HepG2 (cell line): ENCODE measurements at places on chromosomes 12 and 14.

GRCh38 chr14:57979376-57980048, 113.6 kb upstream of the SLC35F4 start:
- no peak for DNase-seq
- no peaks in the 10 kb centered on the region for H3K36me3 ChIP-seq
- H3K4me3 ChIP-seq = no peak overlapping the region
- H3K4me1 ChIP-seq = no peaks in the 10 kb centered on the region
- H3K27me3 ChIP-seq = peaks cover 7% of the 10 kb centered on the region; the same call in 2 of the 3 replicates

DNA sequence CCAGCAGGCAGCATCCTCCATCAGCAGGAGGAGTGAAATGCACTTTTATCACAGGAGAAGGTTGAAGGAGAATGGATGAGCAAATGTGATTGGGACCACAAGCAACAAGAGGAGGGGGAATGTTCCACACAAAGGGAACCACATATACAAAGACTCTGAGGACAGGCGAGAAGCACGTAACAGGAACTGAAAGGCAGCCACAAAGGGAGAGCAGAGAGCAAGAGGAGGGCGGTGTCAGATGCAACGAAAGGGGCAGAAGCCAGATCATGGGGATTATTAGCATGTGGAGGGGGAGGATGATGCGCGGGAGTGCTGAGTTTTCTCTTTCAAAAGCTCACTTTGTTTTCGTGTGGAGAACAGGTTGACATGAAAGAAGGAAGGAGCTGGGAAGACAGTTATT, 241.1 kb downstream of the SPTSSA start:
- H3K27me3 ChIP-seq = no peaks in the 10 kb centered on the region; the same call in 2 of the 3 replicates
- DNase-seq = no peak
- peaks cover 11% of the 10 kb centered on the region for H3K4me1 ChIP-seq
- H3K27ac ChIP-seq = no peak overlapping the region
- no peak overlapping the region for H3K4me3 ChIP-seq
- H3K36me3 ChIP-seq = no peaks in the 10 kb centered on the region

GRCh38 chr14:99177886-99178835, 93.8 kb downstream of the BCL11B start:
- no peaks in the 10 kb centered on the region for H3K36me3 ChIP-seq
- H3K4me3 ChIP-seq = no peak overlapping the region
- H3K27me3 ChIP-seq = no peaks in the 10 kb centered on the region; the same call in 1 of the 2 replicates
- H3K4me1 ChIP-seq = no peaks in the 10 kb centered on the region
- no peak for DNase-seq

DNA sequence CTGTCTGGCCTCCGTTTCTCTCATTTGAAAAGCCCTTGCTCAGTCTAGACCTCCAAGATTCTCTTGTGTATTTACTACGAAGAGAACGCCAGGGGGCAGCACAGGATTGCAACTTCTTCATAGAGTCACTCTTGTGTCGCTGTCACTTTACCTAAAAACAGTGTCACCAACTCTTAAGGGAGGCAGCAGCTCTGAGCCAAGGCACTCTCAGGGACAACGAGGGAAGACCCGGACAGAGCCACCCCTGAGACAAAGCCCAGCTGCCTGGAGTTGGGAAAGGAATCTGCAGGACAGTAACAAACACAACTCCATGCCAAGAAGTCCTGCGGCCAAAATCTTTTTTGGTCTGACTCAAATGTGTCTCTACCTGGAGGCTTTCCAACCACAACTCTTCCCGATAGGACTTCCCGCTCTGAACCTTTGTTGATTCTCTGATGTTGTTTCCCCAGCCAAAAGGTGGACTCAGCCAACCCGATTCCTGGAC, 9.6 kb upstream of the RPAP3 start:
- peaks cover 12% of the 10 kb centered on the region for H3K4me1 ChIP-seq
- peak; percentile 76 for DNase-seq
- no peaks in the 10 kb centered on the region for H3K36me3 ChIP-seq
- H3K27ac ChIP-seq = no peak overlapping the region
- H3K27me3 ChIP-seq = no peaks in the 10 kb centered on the region; the same call in 2 of the 3 replicates

DNA sequence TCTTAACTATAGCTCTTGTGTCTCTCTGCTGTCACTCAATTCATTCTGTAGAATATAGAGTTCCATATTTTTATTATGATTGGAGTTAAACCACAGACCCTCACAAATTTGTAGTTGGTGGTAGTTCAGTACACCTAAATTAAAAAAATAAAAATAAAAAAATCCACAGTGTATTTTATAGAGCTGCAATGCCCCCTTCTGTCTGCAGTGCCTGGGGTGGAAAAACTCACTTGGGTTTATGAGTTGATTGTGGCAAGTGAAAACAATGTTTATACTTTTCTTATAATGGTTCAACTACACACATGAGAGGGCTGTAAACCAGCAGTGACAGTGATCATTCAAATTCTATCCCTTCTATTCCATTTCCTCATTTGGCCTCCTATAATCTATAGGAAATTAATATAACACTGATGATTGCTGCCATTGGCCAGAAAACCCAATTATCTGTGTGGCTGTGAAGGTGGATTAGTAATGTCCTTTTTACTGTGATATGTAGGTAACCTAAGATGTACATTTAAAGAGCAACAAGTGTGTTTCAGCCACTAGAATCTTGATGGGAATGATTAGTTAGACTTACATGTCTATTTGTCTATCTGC, 166.9 kb upstream of the LRIG3 start:
- H3K4me3 ChIP-seq = no peak overlapping the region
- no peaks in the 10 kb centered on the region for H3K36me3 ChIP-seq
- no peak for DNase-seq
- no peak overlapping the region for H3K27ac ChIP-seq

DNA sequence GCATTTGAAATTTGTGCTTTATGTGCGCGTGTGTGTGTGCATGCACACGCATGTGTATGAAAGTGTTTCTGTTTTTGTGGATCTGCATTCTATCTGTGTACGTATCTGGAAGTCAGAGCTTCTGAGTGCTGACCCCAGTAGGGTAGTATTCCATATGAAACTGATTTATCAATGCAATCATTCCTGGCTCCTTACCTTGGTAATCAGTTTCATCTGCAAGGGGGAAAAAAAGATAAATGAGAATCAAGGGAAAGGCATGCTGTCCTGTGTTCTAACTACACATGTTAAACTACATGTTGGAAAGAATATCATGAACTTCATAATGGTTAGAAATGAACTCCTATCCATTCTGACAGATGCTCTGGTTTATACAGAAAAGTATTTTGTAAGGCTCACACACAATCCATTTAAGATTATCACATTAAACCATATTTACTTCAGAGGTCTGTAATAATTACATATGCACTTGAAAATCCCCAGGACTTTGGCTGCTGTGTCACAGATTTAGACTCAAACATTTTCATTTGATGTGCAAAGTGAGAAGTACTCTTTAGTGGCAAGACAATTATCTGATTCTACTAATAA, 276.1 kb upstream of the LMO3 start:
- no peaks in the 10 kb centered on the region for H3K36me3 ChIP-seq
- no peak for DNase-seq
- no peak overlapping the region for H3K4me3 ChIP-seq
- no peaks in the 10 kb centered on the region for H3K4me1 ChIP-seq

GRCh38 chr14:95231966-95232633, 74.8 kb upstream of the DICER1 start:
- no peak overlapping the region for H3K4me3 ChIP-seq
- H3K27me3 ChIP-seq = no peaks in the 10 kb centered on the region
- no peak overlapping the region for H3K27ac ChIP-seq
- H3K4me1 ChIP-seq = peaks cover 22% of the 10 kb centered on the region

DNA sequence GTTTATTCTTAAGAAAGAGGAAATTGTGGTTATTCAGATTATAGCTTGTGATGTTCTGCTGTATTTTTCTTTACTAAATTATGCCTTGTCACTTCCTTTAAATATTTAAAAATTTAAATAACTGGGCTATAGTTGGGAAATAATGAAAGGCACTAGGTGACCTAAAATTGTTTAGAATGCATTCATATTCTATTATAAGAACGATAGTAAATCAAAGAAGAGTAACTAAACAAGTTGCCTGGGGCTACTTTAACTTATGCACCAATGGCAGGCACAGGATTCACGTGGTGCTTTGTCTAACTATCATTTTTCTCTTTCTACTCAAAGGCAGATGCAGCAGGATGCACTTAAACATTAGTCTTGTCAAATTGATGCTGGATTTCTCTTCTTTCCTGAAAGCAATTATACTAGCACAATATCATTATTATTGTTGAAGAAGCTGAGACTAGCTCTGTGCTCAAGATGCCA, 190.7 kb upstream of the PPFIA2 start:
- no peak overlapping the region for H3K4me3 ChIP-seq
- no peak overlapping the region for H3K27ac ChIP-seq
- H3K4me1 ChIP-seq = no peaks in the 10 kb centered on the region
- H3K36me3 ChIP-seq = no peaks in the 10 kb centered on the region

GRCh38 chr12:77122236-77122635, 56.9 kb upstream of the E2F7 start:
- peak; percentile 13 for DNase-seq
- H3K27ac ChIP-seq = no peak overlapping the region
- no peak overlapping the region for H3K4me3 ChIP-seq
- H3K36me3 ChIP-seq = no peaks in the 10 kb centered on the region

DNA sequence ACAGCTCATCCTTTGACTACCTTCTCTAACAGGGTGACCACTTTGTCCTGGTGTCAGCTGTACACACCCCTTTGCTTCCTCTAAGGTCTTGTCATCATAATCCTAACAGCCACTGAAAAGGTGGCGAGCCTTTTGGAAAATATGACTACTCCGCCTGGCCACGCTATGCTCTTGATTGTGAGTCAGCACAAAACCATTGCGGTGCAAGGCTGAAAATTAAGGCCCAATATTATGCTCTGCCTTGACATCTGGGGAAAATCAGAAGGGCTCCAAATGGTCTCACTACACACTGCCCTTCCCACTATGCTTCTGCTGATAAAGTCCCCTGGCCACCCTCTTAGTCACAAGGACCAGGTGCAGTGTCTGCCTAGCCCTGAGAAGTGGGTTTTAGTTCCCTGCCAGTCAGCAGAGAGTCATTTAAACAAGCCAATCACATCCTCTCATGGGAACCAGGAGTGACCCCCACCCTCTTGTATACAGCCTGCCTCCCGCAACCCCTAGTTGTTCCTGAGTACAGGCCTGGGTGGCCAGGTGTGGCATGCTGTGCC, 34.3 kb downstream of the FGD6 start:
- H3K4me3 ChIP-seq = no peak overlapping the region
- peaks cover 1% of the 10 kb centered on the region; the same call in 1 of the 2 replicates for H3K36me3 ChIP-seq
- no peaks in the 10 kb centered on the region for H3K27me3 ChIP-seq

DNA sequence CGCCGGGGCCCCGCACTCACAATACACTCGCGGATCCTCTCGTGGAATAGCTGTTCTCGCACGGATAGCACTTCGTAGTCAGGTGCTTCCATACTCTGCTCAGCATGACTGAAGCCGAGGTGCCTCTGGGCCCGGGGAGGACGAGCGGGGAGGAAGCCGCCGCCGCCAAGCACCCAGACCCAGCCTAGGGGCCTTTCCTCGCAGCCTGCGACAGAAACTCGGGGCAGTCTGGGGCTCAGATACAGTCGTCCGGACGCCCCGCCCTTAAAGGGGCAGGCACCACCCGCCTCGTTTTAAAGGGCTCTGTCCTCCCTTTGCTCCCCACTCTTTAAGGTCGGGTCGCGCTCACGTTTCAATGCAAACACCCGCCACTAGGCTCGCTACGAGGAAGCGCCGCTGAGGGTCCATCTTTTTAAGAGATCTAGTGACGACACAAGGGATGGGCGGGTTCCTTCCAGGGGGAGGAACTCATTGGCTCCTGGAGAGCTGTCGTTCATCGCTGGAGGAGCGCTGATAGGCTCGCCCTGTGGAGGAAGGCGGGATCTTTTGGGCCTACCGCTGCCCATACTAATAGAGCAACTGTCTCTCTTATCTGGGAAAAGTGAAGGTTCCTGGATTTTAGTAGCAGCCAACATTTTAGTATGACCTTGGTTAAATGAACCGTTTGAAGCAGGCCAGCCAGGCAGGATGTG, at the start of gene LMBR1L:
Gene LMBR1L (minus strand): TSS at position 384 of the 692 bp plus-strand sequence. CDS start 292 bp downstream, at position 92.
- peak within 1 kb of the TSS; percentile 58 for H3K27ac ChIP-seq
- H3K4me3 ChIP-seq = peak within 1 kb of the TSS; percentile 87
- DNase-seq = peak; percentile 97
- H3K27me3 ChIP-seq = no peaks in the 10 kb centered on the region; the same call in 2 of the 3 replicates
- H3K4me1 ChIP-seq = peaks cover 21% of the 10 kb centered on the region
- H3K36me3 ChIP-seq = peaks cover under 1% of the 10 kb centered on the region; the same call in 1 of the 2 replicates

- no peak overlapping the region for H3K4me3 ChIP-seq
- DNase-seq = no peak
- H3K36me3 ChIP-seq = no peaks in the 10 kb centered on the region
- no peak overlapping the region for H3K27ac ChIP-seq
- no peaks in the 10 kb centered on the region for H3K27me3 ChIP-seq
These were observed 11.5 kb upstream of the CCDC175 start for GRCh38 chr14:59588101-59588500.

DNA sequence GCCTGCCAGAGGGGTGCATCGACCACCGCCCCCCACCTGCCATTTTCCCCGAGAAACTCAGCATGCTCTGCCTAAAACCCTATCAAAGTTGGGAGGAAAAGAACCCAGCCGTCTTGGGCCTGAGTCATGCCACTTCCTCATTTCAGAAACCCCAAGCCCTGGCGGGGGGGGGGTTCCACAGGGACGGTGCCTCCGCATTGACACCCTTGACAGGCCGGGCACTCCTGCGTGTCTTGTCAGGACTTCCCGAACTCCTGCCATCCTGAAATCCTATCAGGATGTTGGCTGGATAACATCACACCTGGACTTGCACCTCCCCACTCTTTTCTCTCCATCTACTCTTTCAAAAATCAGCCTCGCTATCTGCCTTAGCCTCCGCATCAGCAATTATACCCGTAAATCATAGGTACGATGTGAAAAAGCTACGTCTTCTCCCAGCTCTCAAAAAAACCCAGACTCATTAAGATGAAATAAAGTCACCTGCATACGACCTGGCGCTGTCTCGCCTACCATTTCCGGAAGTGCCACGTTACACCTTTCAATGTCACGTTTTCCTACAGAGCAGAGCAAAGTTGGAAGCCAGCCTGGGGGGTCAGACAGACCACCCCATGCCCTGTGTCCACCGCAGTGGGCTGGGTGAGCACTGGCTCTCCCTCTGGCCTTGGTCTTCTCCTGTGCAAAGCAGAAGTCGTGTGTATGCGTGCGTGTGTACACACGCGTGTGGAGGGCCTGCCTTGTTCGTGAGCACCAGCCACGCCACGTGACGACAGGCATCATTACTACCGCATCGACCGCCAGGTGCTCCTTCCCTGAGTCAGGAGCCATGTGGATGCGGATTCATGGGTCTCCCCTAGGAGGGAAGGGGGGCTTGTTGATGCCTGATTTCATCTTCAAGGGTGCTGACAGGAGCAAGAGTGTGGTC, 96.7 kb downstream of the RFLNA start:
- H3K4me3 ChIP-seq = no peak overlapping the region
- H3K4me1 ChIP-seq = peaks cover 30% of the 10 kb centered on the region
- H3K27ac ChIP-seq = no peak overlapping the region
- peaks cover 23% of the 10 kb centered on the region; the same call in 2 of the 3 replicates for H3K36me3 ChIP-seq
- no peak for DNase-seq

DNA sequence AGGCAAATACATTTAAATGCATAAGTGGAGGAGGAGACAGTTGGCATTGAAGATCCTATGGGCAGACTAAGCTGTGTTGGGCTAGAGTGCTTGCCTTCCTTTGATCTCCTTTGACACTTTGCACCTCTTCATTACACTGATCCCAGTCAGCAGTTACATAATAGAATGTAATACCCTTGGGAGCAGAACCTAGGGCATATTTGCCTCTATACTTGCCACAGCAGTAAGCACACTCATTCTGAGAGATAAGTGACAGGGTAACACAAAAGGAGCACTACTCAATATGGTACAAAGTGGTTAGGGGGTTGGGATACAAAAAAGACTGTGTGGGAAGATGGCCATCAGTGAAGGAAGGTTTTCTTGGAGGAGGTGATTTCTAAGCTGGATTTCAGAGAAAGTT, 9.0 kb downstream of the MARS1 start:
- no peaks in the 10 kb centered on the region for H3K27me3 ChIP-seq
- no peak overlapping the region for H3K27ac ChIP-seq
- no peak overlapping the region for H3K4me3 ChIP-seq
- DNase-seq = no peak
